Stromal cell of bone marrow (primary cell): ENCODE measurements at places on chromosomes 7 and 10.

DNA sequence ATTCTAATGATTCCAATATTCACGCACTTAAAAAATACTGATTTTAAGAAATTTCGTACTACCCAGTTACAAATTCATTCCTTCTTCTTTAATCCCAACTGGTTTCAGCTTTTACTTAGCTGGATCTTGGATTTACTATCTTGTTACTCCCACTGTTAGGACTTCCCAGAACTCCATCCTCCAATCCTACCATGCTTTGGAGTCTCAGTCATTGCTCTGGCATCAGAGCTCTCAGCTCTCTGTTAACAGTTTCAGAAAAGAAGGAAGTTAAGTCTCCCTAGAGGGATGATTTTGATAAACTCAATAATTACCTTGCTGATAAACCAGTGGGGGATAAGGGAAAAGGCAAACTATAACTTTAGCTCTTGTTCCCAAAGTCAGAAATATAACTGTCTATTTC, 9.5 kb downstream of the PPA1 start:
- no peak for DNase-seq

- peak; percentile 48 for DNase-seq
These were observed 52.2 kb downstream of the GPR158 start for GRCh38 chr10:25226775-25227682.

GRCh38 chr7:5532536-5533335, 109.1 kb upstream of the TNRC18 start:
- no peak for DNase-seq

GRCh38 chr10:48557511-48558123, 47.3 kb downstream of the ARHGAP22 start:
- no peak for DNase-seq

- DNase-seq = no peak
These were observed 124.5 kb downstream of the SEMA3E start for GRCh38 chr7:83524277-83525075.

- DNase-seq = no peak
These were observed 8.0 kb downstream of the EVX1 start for GRCh38 chr7:27250557-27251070.

DNA sequence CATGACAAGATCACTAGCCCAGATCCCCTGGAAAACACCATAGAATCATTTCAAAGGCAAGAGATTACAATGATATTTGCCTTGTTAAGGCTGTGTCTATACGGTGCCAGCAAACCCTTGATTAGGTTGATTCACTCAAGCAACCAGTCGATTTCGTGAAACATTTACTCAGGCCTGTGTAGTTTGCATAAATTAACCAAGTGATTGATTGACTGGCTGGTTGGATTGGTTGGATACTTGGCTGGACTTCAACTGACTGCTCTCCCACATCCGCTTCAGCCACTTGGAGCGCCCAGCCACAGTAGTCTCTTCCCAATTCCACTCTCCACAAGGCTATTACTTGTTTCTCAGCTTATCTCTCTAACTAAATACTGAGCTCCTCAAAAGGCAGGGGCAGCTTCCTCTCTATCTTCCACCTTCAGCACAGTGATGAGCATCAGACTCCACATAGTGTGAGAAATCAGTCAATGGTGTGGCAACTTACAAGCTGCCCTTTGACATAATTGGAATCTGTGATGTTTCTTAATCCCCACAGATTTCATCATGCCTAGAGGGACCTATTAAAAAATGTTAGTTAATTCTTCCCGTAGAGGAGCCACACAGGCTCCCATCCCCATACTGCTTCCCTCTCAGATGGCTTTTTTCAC, 217.4 kb downstream of the GRM8 start:
- no peak for DNase-seq

DNA sequence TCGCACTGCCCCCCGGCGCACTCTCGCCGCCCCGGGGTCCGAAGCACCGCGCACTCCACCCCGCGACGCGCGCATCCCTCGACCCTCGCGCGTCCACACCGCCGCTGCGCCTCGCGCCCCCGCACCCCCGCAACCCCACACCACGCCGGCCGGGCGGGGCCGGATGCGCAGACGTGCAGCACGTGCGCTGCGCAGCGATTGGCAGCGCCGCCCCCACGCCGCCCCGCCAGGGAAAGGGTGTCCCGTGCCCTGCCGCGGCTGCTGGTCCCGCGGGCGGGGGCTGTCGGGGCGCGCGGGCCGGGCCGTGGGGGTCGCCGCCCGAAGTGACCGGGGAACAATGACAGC, 53.7 kb upstream of the KDM7A start:
- no peak for DNase-seq

GRCh38 chr10:123669886-123670285, 3.7 kb downstream of the GPR26 start:
- peak; percentile 6 for DNase-seq

DNA sequence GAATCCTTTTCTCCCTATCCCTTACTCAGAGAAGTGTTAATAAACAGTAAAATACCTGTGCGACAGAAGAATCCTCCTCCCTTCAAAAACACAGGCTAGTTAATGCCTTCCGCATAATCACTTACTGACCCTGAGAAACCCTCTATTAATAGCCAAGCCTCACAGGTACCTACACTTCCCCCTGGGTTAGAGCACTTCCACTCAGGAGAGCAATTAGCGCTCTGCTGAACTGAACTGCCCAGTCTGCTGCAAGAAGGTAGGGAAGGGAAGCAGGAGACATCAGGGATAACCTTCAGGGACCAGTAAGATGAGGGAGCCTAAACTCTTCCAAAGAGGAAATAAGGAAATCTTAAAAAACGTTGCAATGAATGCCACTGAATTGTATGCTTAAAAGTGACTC, 39.6 kb downstream of the KIAA1549 start:
- no peak for DNase-seq

- no peak for DNase-seq
These were observed 425.0 kb downstream of the GPAM start for GRCh38 chr10:111758593-111758992.

DNA sequence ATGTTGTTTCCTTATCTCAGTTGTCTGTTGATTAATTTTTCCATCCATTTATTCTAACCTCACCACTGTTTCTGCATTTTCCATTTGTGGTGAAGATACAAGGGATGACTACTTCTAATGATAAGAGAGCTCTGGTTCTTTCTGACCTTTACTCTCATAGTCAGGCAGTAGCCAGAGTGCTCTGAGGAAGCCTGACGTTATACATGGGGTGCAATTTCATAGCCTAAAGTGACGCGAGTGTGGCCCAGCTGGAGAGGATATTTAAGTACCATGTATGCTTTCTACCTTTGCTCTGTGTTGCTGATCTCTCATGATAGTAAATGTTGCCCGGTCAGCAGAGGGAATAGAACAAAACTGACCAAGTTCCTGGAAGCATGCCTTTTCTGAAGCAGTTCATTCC, 33.9 kb upstream of the CYCS start:
- DNase-seq = no peak

DNA sequence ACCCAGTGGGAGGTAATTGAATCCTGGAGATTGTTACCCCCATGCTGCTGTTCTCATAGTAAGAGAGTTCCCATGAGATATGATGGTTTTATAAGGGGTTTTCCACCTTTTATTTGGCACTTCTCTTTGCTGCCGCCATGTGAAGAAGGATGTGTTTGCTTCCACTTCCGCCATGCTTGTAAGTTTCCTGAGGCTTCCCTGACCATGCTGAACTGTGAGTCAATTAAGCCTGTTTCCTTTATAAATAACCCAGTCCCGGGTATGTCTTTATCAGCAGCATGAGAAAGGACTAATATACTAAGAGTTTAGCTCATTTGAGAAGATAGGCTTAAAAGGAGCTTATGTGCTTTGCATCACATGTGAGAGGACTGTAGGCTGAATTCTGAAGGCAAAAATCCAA, 29.3 kb downstream of the TMEM248 start:
- no peak for DNase-seq

- DNase-seq = no peak
These were observed 11.4 kb downstream of the BHLHA15 start for GRCh38 chr7:98222533-98223195.

DNA sequence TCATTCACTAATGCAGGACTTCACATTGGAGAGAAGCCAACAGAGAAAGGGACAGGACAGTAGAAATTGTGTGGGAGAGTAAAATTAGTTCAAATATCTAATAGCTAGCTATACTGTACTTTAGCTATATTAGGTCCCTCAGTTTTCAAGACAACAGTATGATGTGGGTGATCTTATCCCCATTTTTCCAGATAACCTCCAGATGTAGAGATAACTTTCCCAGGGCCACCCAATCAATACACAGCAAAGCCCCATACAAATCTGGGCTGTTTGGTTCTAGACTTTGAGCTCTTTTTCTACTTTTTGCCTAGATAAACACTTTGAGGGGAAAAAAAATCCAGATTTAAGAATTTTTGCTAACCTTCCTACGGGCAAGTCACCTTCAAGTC, 482 bp upstream of the CLDN12 start:
- DNase-seq = no peak

DNA sequence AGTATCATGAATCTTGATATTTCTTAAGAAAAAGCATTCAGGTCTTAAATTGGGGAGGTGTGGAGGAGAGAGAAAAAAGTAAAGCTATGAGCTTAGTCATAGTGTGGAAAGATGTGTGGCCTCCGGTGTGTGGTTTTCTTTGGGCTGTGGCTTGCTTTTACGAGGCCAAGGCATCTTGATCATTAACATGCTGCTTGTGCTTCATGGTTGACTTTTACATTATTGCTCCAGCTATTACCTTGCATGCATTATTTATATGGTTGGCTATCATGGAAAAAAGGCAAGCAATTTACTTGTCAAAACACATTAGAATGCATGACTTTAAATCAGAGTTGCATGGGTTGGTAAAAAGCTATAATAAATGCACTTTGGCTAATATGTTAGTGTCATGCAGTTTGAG, 300.7 kb upstream of the ADARB2 start:
- DNase-seq = no peak

DNA sequence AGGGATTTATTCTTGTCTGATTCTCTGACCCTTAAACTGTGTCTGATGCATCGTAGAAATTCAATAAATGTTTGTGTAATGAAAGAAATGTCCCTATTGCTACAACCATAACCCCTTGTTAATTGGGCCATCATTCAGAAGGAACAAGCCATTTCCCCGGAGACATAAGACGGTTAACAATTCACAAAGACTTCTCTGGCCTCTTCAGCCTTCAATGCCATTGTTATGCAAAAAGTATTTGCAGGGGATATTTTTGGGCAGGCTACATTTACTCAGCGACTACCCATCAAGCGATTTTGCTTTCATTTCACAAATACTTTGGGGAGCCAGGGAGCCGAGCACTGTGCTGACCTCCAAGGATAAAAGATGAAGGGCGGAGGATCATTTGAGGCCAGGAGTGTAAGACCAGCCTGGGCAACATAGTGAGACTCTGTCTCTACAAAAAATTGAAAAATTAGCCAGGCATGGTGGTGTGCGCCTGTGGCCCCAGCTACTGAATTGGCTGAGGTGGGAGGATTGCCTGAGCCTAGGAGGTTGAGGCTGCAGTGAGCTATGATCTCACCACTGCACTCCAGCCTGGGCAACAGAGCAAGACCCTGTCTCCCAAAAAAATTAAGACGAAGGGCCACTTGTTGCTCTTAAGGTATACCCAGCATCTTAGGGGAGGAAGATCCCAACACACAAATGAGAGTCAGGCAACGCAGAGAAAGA, 20.0 kb upstream of the SDK1 start:
- no peak for DNase-seq

DNA sequence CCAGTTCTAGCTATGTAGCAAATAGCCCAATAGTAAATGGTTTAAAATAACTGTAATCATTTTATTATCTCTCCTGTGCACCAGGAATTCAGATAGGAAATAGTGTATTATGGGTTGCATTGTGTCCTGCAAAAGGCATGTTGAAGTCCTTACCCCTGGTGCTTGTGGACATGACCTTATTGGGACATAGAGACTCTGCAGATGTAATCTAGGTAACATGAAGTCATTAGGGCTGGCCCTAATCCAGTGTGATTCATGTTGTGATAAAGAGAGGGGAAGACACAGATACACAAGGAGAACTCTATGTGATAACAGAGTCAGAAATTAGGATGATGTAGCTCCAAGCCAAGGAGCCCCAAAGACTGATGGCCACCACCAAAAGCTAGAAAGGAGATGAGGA, 462.8 kb downstream of the GALNT17 start:
- no peak for DNase-seq

DNA sequence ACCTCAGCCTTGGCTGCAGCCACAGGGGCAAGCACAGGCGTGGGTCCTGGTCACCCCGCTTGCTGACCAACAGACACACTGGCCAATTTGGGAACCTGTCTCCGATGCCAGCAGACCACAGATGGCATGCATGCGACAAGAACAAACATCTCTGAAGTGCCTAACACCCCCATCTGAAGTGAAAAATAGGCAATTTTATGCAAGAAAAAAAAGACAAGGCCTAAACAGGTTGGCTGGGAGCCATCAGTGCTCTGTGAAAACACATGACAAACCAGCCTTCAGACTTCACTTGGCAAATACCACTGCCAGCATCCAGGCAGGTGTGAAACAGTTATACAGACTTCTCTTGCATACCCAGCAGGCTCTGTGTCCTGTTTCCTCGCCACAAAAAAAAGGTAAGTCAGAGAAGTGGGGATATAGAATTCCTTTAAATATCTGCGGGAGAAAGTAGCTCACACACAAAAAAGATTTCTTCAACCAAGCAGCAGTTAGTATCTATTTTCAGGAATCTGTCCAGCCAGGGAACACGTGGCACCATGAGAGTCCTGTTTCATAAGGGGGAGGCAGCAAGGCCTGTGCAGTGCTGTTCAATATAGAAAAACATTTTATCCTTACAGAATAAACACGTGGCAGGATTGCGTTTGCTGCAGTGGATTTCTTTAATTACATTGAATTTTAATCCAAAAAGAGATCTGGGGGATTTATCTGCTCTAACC, 293.4 kb upstream of the MKLN1 start:
- no peak for DNase-seq

- DNase-seq = no peak
These were observed 1.5 kb upstream of the EBLN1 start for GRCh38 chr10:22219308-22219707.

DNA sequence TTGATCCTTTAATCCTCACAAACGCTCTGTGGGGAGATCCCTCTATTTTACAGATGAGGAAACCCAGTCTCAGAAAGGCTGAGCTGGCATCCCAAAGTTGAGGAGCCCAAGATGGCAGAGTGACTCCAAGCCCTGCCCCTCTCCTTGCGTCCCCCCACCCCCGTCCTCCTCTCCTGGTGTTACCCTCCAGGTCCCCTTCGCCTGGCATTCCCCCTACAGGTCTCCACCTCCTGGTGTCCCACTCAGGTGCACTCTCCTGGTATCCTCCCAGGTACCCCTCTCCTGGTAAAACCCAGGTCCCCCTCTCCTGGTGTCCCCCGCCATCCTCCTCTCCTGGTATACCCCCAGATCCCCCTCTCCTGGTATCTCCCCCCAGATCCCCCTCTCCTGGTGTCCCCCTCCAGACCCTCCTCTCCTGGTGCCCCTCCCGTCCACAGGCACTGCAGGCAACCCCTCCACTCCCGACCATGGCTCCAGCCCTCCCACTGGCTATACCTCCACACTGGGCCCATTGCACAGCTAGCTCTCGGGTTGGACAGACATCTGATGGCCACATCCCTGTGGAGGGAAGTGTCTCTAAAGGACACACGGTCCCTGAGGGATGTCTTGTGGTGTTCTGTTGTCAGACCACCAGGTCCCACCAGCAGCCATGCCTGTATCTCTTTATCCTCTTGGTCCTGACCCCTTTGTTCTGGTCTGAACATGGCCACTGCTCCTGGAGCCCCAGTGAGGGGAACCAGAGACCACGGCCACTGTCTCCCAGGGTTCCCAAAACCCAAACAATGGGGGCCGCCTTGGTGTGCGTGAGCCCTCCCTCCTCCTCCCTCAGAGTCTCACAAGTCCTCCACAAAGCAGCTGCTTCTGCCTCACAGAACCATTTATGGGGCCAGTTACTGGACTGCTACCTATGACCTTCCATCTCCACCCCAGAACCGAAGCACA, 37.2 kb downstream of the CALML3 start:
- no peak for DNase-seq

GRCh38 chr10:70319183-70319582, 35.4 kb upstream of the NPFFR1 start:
- DNase-seq = no peak
